Substantia nigra (tissue), 51 donors: ENCODE measurements at places on chromosomes 2 and 18.

DNA sequence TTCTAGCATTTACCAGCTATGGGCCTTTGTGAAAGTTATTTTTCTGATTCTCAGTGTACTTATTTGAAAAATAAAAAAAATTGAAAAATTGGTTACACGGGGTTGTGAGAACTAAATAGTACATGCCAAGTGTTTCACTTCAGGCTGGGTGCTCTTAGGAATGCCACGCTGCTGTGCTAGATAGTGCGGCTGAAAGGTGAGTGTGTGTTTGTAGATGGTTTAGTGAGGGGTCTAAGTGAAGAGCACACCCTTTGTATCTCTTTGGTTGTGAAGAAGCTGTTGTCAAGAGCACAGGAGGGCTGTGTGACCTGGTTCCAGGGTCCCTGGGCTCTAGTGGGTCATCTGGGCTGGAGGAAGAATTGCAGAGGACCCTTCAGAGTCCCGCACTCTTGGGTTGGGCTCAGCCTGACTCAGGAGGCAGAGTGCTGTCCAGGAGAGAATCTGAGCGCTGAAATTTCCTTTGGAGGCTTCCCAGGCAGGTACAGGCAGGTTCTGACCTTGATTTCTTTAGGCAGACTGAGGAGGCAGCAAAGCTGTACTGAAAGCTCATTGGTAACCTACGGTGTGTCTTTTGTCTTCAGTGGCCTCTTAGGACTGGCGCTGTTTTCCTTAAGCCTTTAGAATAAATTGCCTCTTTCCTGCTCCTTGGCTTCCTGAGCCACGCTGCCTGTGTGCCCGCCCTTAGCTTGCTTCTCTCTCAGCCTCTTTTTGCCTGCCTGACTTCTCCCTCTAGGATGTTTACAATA, 44.4 kb downstream of the MAP4K4 start:
- no peak for DNase-seq

GRCh38 chr18:79496978-79497637, 101.4 kb downstream of the NFATC1 start:
- DNase-seq: no peak

- DNase-seq: no peak
These were observed 412.9 kb upstream of the SALL3 start for GRCh38 chr18:78566720-78567119.

DNA sequence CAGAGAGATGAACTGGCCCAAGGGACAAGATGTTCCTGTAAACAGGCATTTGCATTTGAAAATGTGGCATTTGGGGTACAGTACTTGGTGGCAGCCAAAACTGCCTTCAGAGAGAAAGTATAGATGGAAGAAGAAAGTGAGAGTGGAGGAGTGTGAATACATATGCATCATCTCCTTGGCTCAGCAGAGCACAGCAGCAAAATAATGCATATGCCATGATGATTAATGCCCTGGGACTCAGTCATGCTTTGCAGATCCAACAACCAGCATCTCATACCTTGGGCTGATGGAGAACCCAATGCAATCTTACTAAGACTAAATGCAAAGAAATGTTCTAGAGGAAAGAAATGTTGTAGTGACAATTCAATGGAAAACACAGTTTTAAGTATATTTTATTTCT, 29.7 kb upstream of the CYTIP start:
- DNase-seq: no peak

GRCh38 chr2:23452372-23452771, 67.4 kb downstream of the KLHL29 start:
- no peak for DNase-seq

DNA sequence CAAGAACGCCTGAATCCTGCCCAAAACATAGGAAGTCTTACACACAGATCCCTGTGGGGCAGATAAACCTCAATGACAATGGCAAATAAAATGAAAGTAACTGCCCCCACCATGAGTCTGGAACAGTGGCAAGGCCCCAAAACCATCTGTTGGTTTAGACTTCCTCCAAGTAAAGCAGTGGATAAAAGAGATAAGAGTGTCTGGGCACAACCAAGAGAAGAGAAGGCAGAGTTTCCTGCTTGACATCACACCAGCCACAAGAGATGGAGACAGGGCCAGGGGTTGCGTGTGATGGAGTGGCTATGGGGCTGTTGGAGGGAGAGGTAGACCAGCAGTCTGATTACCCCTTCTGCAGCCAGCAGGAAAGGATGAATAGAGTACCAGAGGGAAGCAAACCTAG, 212.1 kb upstream of the POU3F3 start:
- DNase-seq: no peak
